Endodermal cell (in vitro differentiated cells): ENCODE measurements at places on chromosomes 2 and 18.
A peak's percentile ranks its signal among the peaks of the same experiment; 100 is the strongest.

DNA sequence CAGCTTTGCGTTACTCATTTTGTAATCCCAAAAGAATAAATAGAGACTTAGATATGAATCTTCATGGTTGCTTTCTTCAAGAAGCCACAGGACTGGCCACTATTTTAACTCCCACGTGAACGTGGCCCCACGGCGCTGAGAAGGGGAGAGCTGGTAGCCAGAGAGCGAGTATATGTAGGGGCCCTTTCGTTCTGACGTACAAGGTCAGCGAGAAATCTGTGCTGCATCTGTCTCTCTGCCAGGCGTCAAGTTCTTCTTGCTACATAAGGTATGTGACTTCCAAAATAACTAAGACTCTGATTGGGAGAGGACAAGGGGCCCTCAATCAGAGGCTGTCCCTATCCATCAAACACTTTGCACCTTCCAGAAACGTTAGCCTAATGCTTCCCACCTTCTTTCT is 149.2 kb downstream of the PLEKHA3 start:
- no peak for DNase-seq

DNA sequence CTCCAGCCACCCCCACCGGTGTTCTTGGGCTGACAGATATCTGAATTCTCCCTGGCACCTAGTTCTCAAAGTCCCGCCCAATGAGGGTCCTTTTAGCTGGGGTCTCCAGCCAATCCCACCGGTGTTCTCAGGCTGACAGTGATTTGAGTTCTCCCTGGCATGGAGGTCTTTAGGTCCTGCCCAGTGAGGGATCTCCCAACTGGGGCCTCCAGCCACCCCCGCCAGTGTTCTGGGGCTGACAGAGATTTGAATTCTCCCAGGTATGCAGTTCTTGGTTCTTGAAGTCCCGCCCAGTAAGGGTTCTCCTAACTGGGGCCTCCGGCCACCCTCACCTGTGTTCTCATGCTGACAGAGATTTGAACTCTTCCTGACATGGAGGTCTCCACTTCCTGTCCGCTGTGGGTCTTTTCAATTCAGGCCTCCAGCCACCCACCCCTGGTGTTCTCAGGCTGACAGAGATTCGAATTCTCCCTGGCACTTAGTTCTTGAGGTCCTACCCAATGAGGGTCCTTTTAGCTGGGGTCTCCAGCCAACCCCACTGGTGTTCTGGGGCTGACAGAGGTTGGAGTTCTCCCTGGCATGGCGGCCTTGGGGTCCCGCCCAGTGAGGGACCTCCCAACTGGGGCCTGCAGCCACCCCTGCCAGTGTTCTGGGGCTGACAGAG is 154.6 kb downstream of the ANKRD36 start:
- DNase-seq, result peak; percentile 41

DNA sequence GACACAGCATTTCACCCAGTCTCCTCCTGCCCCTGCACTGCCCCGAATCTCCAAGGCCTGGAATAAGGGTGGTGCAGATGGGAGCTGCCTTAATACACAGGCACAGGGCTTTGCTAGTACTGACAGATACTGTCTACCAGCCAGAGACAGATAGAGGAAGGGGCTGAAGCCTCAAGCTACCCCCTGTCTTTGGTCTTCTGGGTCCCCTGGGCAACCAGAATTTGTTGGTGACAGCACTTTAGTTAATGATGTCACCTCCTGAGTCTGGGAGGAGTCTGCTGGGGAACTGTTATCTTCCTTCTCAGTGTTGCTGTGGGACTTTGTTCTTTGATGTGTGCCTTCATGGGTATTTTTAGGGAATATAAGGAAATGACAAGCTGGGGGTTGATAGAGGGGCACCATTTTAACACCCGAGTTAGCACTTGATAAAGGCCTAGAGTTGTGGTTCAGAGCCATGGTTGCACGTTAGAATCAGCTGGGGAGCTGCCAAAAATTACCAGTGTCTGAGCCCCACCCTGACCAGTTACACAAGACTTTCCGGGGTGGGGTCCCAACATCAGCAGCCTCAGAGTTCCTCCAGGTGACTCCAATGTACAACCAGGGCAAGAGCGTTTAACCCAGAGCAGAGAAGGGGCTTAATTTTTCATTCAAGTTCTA is 136.8 kb downstream of the SMAD7 start:
- peak; percentile 41 for DNase-seq

GRCh38 chr18:63314062-63314790 is 5.3 kb downstream of the BCL2 start:
- DNase-seq, result no peak

DNA sequence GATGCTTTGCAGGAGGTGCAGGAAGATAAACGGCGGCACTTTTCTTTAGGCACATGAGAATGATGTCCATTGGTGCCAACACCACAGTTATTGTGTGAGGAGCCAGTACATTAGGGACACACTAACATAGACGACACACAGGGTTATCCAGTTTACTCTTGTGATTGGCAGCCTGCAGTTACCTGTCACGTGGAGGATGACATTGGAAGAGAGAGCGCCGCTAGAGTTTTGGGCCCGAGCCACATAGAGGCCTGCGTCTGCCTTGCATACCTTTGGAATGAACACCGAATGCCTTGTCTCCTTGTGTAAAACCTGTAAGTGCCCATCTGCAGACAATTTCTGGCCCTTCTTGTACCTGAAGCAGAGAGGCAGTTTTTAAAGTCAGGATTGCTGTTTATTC is 26.9 kb upstream of the TTN start:
- no peak for DNase-seq

GRCh38 chr2:64501946-64502345 is 22.2 kb upstream of the AFTPH start:
- peak; percentile 13 for DNase-seq

DNA sequence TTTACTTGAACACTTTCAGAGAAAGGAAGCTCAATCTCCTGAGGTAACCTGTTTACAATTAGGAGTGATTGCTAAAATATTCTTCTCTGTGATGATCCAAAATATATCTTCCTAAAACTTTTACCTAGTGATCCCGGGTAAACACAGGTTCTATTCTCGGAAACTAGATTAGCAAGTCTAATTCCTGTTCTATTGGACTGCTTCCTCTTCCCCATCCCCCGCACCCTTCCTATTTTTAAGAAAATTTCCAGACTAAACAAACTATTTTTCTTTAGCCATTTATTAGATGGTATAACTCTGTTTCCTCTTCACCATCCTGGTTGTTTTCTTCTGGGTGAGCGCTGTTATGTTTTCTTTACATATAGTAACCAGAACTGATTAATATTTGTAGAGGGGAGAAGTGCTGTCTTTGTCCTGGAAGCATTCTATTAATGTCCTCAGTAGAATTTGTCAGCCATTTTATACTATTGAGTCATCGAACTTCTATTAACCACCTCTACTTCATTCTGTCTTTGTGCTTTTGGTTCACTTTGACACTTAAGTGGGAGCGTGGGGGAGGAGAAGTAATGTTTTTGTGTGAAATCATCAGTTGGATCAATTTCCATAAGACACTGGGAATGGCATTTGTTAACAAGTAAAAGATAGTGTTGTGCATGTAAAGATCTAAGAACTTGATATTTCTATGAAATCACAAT is 31.8 kb downstream of the CREB1 start:
- no peak for DNase-seq

DNA sequence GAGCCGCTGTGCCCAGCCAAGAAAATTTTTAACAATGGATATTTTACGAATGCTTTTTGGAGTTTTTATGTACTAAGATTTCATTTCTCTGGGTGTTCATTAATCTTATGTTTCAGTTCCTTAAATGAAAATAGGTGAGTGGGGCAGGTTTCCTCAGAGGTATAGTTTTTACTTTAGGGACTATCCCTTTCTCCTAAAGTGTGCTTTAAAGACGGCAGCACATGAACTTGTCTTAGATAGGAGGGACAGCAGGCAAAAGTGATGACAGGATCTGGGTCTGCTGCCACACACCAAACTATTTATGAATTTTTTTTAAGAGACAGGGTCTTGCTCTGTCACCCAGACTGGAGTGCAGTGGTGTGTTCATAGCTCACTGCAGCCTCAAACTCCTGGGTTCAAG is 8.0 kb upstream of the REL start:
- no peak for DNase-seq

DNA sequence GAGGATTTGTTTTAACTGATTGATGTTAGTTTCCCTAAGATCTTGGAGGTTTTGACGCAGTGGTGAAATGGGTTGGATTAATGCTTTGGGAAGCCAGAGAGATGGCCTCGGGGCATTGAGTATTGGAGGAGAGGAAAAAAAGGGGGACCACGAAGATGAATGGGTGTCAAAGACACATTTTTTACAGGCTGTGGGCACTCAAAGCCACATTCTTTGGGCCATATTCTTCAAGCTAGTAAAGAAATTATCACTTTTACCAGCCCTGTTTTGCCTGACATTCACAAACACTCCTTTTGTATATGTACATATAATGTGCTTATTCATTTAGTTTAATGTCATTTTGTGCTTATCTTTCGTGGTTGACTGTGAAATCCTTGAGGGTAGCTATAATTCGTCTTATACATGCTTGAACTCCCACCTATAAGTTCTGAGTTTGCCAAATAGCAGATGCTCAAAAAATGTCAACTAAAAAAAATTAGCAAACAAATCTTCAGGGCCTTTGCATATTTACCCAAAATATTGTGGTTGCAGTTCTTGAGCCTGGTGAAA is 146.3 kb downstream of the ARL6IP6 start:
- DNase-seq, result no peak

GRCh38 chr2:152582081-152582480 is 135.2 kb downstream of the PRPF40A start:
- DNase-seq, result no peak

- DNase-seq, result no peak
Observed at GRCh38 chr2:200695191-200695590, 109.4 kb downstream of the AOX1 start.

DNA sequence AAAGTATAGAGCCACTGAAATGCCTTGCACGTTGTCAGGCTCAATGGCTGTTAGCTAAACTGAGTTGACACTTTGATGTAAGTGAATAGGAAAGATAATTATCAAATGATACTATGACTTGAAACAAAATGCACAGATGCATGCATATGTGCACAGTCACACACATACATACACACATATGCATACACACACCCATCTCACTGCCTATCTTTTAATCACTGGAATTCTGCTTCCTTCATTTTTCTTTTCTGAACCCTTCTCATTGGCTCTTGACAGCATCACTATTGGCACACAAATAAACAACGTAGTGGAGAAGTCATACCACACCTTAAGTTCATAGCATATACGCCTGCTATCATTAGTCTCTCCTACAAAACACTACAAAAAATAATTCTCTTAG is 154.9 kb upstream of the NCKAP5 start:
- DNase-seq, result no peak

GRCh38 chr2:232482301-232483238 is 5.1 kb downstream of the ECEL1 start:
- DNase-seq, result peak; percentile 32

DNA sequence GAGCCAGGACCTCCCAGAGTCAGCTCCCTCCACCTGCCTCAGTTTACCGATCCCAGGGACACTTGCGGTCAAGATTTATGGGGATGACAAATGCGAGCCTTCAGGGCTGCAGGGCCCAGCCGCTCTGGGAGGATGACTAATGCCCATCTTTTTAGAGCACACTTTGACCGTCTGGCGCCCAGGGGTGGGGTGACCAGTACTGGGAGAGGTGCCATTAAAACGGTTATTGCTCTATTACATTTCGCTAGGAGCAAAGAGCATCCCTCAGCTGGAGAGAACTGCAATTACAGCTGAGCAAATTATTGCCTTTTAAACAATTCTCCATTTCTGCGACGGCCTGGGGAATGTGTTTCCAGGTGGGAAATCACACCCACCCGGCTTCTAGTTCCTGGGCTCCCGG is 42.6 kb upstream of the HPCAL1 start:
- peak; percentile 15 for DNase-seq

GRCh38 chr2:25042321-25043240 is 705 bp downstream of the EFR3B start:
- peak; percentile 79 for DNase-seq

DNA sequence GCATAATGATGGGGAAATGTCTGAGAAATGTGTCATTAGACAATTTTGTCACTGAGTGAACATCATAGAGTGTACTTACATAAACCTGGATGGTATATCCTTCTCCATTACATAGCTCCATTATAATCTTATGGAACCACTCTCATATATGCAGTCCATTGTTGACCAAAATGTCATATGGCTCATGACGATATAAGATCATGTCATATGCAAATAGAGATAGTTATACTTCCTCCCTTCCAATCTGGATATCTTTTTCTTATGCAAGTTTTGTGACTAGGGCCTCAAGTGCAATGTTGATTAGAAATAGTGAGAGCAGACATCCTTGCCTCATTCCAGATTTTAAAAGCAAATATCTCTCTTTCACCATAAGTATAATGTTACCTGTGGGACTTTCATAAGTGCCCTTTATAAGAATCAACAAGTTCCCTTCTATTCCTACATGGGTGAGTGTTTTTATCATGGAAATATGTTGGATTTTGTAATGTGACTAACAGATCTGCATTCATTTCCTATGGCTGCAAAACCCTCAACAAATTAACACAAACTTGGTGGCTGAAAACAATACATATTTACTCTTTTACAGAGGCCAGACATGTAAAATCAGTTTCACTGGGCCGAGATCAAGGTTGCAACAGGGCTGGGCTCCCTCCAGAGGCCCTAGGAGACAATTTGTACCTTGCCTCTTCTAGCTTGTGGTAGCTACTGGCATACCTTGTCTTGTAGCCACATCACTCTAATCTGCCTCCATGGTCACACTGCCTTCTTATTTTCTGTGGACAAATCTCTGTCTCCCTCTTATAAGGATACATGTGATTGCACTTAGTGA is 21.6 kb upstream of the SULT1C4 start:
- no peak for DNase-seq

DNA sequence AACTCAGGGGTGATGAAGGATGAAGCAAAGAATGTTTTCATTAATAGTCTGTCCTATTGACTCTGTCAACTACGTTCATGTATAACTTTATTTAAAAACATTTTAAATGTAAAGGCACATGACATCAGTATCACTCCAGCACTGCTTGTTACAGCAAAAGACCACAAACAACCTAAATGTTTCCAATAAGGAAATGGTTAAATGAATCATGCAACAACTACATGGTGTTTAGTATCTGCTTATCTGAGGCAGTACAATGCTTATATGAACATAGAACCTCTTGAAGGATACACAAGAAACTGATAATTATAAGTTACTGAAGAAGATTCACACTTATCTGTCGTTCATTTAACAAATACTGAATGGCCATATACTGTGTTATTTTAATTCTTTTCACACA is 8.4 kb downstream of the BARD1 start:
- no peak for DNase-seq

DNA sequence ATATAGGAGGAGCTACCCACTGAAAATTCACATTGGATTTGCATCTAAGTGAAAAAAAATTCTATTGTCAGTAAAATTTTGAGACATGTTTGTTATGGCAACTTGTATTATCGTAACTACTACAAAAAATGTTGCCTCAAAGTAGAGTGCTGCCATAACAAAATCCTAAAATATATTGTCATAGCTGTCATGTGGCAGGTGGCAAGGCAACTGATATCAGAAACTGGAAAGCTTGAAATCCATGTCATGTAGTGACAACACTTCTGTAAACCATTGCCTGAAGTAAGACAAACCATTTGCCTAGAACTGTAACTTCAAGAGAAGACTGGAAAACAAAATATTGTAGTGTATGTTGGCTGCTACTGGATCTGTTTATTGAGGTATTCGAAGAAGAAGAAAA is 697.5 kb upstream of the CELF4 start:
- DNase-seq, result no peak
